ENCODE measurements at places on chromosomes 6 and 20. TPM values are rescaled to one million over a fixed set of nuclear protein-coding genes. Genes with fewer than 3 reads are reported as not detected.

Gene RSPH4A
- total RNA-seq, result 0.32 TPM

Gene DYNLT2
- total RNA-seq, result not detected

Gene GPR63
- not detected for total RNA-seq

Gene CCN6
- 0.16 TPM for total RNA-seq

Gene RNF8
- 22.7 TPM for total RNA-seq

Gene EYS
- not detected for total RNA-seq

Gene TUBB1
- not detected for total RNA-seq

Gene MOXD1
- 2.9 TPM for total RNA-seq

Gene TSHZ2
- total RNA-seq, result 1.9 TPM

Gene SNX21
- 33.6 TPM for total RNA-seq

Gene CTNNBL1
- total RNA-seq, result 29.4 TPM

Gene CCN2
- total RNA-seq, result 511 TPM

Data from cardiac atrium fibroblast (primary cell).